NCI-H187 (cell line): ENCODE measurements at places on chromosomes 11 and 22.

GRCh38 chr22:49760280-49760629 lies 67.4 kb downstream of the BRD1 start:
- no peak for DNase-seq

DNA sequence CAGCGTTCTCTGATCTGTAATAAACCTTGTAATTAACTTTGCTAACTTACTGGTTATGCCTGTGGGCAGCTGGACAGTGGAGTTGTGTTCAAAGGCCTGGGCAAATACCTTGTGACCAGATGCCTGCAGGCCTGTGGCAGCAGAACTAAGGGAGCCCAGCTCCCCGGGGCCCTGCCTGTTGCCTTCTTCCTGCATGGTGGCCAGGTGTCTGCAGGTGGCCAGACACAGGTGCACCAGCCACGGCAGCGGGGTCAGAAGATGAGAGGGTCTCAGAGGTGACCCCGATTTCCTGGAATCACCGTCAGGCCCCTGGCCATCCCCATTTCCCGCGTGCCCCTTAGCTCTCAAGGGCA lies 127.2 kb downstream of the OSBP2 start:
- DNase-seq, result no peak

DNA sequence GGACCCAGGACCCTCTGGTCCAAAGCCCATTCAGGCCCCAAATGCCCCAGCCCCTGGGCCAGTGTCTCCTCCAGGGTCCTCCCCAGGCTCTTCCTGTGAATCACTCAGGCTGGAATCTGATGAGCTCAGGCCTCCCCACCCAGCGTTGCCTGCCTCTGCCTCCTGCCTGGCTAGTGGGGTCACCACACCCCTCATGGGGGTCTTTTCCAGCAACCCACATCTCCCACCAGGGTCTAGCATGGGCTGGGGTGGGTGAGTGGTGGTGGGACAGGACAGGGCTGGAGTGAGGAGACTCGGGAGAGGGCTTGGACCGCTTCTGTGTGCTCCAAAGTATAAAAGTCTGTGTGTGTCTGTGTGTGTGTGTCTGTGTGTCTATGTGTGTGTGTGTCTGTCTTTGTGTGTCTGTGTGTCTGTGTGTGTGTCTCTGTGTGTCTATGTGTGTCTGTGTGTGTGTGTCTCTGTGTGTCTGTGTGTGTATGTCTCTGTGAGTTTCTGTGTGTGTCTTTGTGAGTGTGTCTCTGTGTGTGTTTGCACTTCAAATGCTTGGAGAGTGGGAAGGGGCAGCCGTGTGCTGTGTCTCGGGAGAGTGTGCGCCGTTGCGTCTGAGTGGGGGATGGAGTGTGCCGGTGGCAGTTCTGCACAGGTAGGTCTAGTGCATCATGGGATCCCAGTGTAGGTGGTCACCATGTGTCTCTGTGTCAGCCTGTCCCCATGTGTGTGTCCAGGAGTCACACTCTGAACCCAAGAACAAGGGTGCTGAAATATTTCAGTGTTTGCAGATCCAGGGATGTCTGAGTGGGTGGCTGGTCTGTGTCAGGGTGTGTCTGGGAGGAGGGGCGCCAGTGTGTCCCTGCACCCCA lies 8.8 kb downstream of the RIN1 start:
- no peak for DNase-seq

DNA sequence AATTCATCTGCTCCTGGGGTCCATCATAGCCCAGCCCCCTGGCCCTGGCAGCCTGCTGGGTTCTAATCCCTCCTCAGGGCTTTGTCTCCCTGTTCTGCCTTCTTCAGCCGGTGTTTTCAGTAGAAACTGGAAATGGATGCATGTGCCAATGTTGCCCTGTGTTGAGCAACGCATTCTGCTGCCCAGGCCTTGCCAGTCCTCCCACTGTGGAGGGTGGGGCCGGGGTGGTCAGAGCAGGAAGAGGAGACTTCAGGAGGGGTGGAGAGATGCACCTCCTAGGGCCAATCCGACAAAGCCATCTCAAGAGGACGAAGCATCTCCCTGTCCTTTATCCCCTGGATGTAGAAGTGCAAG lies 27.6 kb upstream of the ZBTB16 start:
- DNase-seq, result no peak

DNA sequence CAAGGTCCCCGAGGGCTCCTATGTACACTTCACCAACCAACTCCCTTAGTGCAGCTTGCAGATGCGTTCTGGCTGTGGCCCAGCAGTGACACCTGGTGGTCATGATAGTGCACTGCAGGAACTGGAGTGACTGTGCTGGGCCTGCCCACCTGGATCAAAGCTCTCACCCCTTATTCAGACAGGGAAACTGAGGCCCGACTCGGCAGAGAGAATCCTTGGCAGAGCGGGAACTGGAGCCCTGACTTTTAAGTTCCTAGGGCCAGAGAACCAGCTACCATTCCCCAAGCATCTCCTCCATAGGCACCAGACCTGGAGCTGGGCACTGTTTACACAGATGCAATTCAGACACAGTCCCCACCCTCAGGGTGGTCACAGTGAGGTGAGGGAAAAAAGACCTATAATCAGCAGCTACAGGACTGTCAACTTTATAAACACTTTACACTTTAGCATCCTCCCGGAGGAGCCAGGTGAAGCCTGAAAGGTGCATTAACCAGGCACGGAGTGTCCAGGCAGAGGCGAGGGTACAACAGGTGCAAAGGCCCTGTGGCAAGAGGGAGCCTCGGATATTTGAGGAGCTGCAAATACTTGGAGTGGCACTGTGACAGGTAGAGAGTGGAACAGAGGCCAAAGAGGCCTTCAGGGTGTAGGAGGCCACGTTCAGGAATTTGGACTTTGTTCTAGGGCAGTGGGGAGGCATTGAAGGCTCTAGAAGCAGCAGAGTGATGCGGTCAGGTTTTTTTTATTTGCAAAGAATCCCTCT lies 22.0 kb downstream of the RHBDD3 start:
- no peak for DNase-seq

DNA sequence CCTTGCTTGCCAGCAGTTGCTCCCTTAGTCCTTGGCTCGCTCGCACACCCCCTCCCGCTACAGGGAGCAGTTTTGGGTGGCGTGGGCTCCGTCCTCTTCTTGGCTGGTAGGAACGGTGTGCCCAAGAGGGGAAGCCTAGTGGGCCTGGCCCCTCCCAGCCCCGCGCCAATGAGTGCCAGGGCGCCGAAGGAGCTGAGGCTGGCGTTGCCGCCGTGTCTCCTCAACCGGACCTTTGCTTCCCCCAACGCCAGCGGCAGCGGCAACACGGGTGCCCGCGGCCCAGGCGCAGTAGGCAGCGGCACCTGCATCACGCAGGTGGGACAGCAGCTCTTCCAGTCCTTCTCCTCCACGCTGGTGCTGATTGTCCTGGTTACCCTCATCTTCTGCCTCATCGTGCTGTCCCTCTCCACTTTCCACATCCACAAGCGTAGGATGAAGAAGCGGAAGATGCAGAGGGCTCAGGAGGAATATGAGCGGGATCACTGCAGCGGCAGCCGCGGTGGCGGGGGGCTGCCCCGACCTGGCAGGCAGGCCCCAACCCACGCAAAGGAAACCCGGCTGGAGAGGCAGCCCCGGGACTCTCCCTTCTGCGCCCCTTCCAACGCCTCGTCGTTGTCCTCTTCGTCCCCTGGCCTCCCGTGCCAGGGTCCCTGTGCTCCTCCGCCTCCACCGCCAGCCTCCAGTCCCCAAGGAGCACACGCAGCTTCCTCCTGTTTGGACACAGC lies 1.6 kb downstream of the C11orf87 start:
- DNase-seq, result no peak

- DNase-seq, result no peak
Observed at GRCh38 chr22:27168681-27169080, 511.3 kb downstream of the MIAT start.

- no peak for DNase-seq
Observed at GRCh38 chr22:36463783-36464184, 17.7 kb downstream of the TXN2 start.
